Naive B cell (primary cell): ENCODE measurements at places on chromosomes 5 and 9. TPM values are rescaled to one million over a fixed set of nuclear protein-coding genes. Genes with fewer than 3 reads are reported as not detected.

The ZCCHC9 gene
- 34.3 TPM for polyA plus RNA-seq

The ZNF608 gene
- 6.0 TPM for polyA plus RNA-seq

The ANKRD20A1 gene
- not detected for polyA plus RNA-seq

The SLC38A9 gene
- polyA plus RNA-seq: 15.2 TPM
